ENCODE measurements at places on chromosomes 4 and X.

DNA sequence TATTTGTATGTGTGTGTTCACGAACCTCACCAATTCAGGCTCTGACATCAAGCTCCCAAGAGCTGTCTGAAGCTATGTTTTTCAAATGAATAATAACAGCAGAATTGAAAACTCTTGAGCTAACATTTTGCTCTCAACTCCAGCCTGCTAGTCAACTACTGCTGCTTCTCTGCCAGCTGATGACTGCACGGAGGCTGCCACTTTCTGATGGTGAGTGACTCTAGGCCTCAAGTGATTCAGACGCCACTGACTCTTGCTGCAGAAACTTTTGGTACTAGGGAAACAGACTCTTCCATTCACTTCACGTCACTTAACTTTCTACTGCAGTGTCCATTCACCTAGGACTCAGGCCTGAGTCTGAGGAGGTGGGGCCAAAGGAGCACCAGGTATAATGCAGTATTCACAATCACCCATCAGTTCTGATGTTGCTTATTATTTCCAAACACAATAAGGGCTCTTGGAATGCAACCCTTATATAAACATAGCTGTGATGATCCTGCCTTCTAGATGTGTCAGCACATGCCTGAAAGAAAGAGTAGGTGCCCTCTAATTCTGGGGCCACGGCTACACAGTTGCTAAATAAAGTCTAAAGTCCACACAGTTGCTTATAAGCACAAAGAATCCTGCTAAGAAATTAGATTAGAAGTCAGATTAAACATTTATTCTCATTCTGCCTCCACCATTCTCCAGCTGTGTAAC is 16.0 kb downstream of the PRDM8 start:
- DNase-seq = no peak

- DNase-seq = no peak
Observed at GRCh38 chr4:15833801-15834200, 55.7 kb downstream of the CD38 start.

- DNase-seq = no peak
Observed at GRCh38 chrX:24846550-24847150, 152.9 kb downstream of the POLA1 start.

DNA sequence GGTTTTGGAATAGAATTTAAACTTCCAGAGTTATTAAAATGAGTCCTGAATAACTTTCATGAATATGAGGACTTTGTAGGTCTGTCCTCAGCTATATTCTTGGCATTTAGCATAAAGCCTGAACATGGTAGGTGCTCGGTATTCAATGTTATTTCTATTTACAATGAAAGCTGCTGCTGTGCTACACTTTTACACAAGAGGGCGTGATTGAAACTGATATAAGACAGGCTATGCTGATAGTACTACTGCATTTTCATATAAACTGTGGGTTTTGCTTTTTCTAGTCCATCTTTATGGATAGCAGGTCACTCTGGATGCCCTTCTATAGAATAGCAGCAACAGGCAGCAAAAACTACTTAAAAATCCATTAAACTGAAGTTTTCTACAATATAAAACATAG is 12.3 kb upstream of the GNPDA2 start:
- no peak for DNase-seq

DNA sequence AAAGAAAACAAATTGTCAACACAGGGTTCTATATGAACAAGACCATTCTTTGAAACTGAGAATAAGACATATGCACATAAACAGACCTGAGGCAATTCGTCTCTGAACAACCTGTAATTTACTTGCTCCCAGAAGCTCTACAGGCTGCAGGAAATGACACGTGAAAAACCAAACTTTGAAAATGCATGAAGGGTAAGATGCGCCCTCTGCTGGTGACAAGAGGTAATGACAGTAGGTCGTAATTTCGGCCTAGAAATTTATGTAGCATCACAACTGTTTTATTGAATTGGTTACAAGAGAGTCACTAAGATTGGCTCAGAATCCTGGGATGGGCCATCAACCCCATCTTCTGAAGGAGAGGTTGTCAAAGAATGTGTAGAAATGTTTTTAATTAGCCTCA is 276.5 kb downstream of the PPP4R3C start:
- no peak for DNase-seq

Data from thoracic aorta (tissue), 2 donors.